C1 segment of cervical spinal cord (tissue), 14 donors: ENCODE measurements at places on chromosomes 3 and 15.

DNA sequence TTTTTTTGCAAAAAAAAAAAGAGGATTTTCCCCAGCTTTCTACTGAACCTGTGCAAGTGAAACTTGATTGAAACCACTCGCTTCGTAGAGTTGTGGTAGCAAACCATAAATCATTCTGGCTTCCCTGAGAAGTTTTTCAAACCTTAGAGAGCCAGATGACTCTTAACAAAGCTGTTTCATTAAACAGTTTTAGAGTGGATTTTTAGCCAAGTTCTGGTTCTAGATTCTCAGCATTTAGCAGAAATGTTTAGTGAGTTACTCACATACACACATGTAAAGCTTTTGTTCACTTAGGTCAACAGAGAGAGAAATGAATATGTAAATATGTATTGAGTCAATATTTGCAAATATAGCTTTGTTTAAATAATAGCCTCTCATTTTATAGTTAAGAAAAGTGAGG is 18.1 kb upstream of the CCR9 start:
- DNase-seq, result no peak

DNA sequence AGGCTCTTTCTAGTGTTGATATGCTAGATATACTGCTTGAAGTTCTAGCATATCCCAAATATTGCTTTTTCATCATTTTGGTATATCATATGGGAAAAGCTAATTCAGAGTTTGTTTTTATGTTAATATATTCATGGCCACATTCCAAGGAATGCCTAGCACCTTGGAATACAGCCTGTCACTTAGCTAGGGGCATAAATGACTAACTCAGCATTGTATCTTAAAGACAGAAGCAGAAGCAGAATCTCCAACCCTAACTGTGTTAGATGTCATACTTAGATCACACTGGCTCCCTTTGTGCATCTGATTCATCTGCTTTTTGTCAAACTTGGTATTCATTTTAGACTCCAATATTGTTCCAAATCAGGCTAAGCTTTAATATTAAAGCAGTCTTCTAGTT is 130.8 kb upstream of the TSPAN3 start:
- no peak for DNase-seq

- DNase-seq, result no peak
Measured at GRCh38 chr15:86481720-86482119, 402.0 kb downstream of the AGBL1 start.

DNA sequence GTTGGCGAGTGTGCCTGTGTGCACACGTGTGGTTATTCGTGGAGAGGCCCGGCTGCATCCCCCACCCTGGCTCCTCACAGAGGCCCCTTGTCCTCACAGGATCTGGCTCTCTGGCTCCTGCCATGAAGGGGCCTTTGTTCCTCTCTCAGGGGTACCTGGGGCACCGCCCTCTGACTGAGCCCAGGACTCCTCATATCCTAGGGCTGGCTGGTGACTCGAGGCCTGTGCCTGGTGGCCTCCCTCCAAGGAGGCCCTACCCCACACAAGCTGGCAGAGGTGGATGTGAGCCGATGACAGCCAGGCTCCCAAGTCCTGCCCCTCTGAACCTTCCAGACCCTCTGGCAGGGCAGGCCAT is 10.0 kb downstream of the PRKCD start:
- no peak for DNase-seq

- DNase-seq, result no peak
Measured at GRCh38 chr3:64559588-64559987, 128.2 kb downstream of the ADAMTS9 start.

- no peak for DNase-seq
Measured at GRCh38 chr3:43968465-43968864, 273.2 kb upstream of the TOPAZ1 start.

DNA sequence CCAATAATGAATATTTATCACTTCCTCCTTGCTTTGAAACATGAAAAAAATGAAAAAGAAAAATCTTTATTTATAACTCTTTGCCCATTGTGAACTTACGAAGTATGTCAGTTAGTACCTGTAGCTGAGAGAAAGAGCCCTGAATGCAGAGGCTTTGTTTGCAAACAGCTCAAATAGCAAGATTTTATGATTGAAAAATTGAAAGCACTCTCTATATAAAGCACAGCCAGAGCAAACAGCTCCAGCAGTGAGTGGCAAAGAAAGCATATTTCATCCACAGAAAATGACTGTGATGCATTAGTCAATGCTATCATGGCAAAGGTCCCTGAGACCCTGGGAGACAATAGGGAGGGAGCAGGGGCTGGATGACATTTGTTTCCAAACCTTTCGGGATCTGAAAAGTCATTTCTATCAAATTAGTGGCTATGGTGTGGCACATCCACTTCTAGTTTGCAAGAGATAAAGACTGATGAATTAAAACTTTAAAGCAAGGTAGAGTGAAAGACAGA is 576.1 kb downstream of the OTOL1 start:
- DNase-seq, result no peak

DNA sequence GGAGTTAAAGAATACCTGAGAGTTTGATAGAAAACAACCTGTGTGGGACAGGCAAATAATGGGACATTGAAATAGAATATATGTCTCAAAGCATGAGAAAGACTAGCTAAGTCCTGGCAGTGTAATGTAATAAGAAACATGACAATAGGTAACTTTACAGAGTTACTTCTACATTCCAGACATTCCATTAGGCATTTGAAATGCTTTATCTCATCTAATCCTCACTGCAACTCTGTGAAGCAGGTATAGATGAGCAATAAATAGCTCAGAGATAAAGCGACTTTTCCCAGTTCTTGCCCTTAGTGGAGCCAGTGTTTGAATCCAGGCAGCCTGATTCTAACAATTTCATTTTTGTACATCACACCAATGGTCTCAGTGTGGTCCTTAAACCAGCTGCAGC is 76.8 kb downstream of the CPNE4 start:
- DNase-seq, result no peak

- no peak for DNase-seq
Measured at GRCh38 chr15:42282344-42282743, 9.1 kb upstream of the TMEM87A start.
